ENCODE measurements at places on chromosomes 7 and 10.

DNA sequence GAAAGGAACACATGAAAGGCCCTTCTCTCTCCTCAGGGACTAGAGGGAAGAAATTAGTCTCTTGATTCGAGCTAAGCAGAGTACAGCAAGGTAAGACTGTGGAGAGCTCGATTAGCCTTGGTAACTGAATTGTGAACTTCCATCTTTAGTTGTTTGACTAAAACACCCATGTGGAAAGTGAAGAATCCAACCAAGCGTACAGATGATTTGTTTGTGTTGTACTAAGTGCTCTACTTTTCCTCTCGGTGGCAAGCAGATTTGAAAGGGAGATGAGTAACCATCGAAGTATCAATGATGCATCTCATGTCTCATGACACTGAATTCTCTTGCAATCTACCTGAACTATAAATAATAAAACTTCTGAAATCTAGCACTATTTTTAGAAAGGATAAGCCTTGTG, 80.7 kb downstream of the FZD1 start:
- DNase-seq: no peak

DNA sequence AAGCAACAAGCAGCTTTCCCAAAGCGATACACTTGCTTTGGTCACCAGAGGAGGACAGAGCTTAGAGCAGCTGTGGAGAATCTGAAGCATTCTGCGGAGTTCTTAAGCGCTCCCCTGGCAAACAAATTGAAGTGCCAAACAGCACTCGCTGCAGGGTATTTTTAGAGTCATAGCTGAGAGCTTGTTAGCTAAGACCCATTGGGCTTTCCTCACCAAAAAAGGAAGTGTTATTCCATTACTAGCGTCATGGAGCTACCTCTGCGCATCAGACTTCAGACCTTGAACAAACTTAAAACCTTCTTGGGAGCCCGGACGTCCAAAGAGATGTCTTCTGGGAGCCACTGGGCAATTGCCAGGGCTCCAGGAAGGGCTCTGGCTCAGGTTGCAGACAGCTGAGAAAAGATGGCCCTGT, 23.2 kb upstream of the BMPR1A start:
- no peak for DNase-seq

DNA sequence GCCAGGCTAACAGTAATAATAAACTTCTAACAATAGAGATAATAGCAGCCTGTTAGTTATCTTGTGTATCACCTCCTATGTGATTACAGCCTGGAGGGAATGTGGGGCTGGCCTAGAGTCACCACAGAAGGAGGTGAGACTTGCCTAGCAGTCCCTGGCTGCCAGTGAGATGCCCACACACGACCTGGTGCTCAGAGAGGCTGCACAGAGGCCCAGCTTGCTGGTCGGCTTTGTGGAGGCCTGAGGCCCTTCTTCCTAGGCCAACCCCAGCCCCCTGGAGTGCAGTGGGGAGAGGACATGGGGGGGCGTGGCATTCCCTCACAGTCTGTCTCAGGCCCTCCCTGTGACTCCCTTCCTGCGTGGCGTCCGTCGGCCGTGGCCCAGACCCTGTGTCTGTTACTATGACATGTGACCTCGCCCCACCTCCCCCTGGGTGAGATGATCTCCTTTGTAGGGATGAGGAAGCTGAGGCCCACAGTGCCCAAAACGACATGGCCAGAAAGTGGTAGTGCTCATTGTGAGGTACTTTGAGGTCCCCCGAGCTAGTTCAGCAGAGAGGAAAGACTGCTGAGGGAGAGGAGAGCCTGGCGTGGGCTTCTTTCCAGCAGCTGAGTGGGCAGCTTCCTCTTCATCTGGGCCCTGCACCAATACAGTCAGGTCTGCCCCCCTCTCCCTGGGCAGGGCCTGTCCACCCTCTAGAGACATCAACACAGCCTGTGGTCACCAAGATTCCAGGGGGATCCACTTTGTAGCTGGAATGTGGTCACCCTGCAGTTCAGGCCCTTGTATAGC, 29.7 kb downstream of the UNC5B start:
- no peak for DNase-seq

DNA sequence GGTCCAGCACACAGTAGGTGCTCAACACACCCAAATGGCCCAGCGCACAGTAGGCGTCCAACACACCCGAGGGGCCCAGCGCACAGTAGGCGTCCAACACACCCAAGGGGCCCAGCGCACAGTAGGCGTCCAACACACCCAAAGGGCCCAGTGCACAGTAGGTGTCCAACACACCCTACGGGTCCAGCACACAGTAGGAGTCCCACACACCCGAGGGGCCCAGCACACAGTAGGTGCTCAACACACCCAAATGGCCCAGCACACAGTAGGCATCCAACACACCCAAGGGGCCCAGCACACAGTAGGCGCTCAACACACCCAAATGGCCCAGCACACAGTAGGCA, 80.8 kb downstream of the FOXL3 start:
- DNase-seq: no peak

DNA sequence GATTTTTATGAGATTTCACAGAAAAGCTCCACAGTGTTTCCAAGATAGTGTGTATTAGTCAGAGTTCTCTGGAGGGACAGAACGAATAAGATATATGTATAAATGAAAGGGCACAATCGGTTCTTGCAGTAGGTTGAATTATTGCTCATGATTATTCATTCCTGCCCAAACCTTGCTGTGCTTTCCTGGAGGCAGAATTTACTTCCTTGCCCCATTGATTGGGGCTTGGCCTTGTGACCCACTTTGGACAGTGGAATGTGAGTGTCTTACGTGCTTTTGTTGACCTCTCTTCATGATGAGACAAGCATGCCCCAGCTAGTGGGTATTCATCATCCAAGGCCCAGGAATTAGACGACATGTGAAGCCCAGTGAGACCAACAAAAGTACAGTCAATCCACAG, 53.0 kb upstream of the ABCB5 start:
- DNase-seq: peak; percentile 67

GRCh38 chr10:125192005-125192404, 31.6 kb upstream of the CTBP2 start:
- DNase-seq: no peak

GRCh38 chr7:52917982-52918578, 117.4 kb upstream of the POM121L12 start:
- peak; percentile 20 for DNase-seq

DNA sequence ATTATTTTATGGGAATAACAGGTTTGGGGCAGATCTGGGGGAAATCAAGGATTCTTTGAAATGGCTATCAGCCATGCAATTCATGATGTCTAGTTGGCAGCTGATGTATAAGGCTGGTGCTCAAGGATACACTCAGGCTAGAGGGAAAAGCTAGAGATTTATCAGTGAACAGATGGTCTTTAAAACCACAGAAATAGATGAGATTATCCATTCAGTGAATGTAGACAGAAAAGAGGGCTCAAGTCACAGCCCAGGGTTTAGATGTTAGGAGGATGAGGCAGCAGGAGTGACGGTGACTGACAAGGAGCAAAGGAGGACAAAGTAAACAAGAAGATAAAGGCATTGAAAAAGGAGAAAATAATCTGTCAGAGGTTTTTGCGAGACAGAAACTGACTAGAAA, 238.7 kb downstream of the CDK14 start:
- DNase-seq: no peak

All from PC-3 (cell line).